ENCODE measurements at places on chromosomes 13 and 19. TPM values are rescaled to one million over a fixed set of nuclear protein-coding genes. Genes with fewer than 3 reads are reported as not detected.

DNA sequence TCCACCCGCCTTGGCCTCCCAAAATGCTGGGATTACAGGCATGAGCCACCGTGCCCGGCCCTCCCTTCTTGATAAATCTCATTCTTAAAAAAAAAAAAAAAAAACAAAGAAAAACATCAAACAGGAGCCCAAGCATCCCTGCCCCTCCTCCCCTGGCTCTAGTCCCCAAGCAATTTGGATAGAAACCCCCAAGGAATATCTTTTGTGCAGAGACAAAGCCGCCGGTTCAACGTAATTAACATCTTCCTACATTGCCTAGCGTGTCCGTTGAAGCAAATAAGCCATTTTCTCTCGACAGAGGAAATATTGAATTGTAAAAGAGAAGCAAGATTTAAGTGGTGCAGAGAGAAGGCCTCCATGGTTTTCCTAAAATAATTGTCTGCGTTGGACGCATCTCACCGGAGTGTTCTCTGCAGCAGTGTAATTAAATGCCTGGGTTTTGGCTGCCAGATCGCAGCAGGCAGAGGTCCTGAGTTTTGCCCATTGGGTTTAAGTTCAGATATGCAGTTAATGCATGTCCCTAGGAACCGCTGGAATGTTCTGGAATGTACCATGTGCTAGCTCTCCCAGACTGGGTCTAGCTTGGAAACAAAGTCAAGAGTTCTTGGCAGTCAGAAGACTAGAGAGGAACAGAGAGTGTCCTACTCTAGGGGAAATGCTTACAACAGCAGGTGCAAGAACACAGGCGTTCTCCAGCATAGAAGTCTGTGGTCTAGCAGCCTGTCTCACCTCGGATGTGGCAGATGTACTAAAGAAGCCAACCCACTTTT is 30.8 kb downstream of the PIN1 start:
- peaks cover 43% of the 10 kb centered on the region for H3K4me1 ChIP-seq
- peak overlapping the region; percentile 8 for H3K4me3 ChIP-seq
- peak overlapping the region; percentile 42 for H3K27ac ChIP-seq
- peak; percentile 35 for DNase-seq
- peaks cover 2% of the 10 kb centered on the region for H3K27me3 ChIP-seq

DNA sequence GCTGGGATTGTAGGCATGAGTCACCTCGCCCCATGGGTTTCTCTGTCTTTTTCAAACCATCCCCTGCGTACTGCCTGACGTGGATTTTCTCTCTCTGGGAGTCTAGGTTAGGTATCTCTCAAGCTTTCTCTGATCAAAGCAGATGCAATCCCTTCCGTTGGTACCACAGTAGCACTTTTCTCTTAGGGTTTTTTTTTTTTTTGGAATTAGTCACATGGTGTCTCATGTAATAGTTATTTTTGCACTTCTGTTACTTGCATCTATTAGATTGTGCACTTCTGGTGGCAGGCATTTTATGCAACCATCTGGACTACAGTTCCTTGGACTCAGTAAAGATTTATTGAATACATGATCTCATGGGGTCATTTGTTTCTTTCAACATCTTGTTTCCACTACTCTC is 72.1 kb downstream of the GPC6 start:
- H3K27me3 ChIP-seq, result no peaks in the 10 kb centered on the region
- no peak overlapping the region for H3K27ac ChIP-seq
- H3K4me3 ChIP-seq, result no peak overlapping the region
- no peaks in the 10 kb centered on the region for H3K4me1 ChIP-seq
- H3K36me3 ChIP-seq, result no peaks in the 10 kb centered on the region
- no peak for DNase-seq

DNA sequence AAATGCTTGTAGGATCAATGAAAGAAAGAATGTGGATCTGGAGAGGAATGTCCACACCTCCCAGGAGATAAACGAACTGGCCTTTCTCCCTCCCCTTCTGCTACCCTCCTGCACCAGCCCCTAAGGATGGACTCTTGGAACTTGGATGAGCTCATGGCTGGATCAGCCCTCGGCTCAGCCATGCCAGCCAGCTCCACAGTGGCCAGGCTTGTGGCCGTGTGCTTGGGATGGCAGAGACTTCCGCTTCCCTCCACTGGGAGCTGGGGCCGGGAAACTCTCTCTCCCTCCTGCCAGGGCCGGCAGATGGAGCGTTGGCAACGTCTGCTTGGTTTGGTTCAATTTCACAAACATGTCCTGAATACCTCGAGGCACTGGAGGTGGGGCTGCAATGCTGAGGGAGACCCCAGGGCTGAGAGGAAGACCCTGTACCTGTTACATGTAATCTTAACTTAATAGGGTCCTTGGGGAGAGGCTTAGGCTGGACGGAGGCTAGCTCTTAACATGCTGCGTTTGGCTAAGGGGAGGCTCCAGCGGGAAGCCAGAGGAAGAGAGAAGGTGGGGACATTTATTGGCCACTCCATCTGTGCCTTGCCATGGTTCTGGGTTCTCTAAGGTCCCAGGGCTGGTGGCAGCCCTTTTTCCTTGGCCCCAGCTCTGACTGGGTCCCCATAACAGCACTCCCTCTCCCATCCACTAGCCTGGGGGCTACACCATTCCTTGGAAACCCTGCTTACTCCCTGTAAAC is 152.5 kb downstream of the IER2 start:
- H3K4me1 ChIP-seq, result no peaks in the 10 kb centered on the region
- DNase-seq, result no peak
- H3K27ac ChIP-seq, result no peak overlapping the region
- no peaks in the 10 kb centered on the region for H3K36me3 ChIP-seq
- H3K4me3 ChIP-seq, result no peak overlapping the region

DNA sequence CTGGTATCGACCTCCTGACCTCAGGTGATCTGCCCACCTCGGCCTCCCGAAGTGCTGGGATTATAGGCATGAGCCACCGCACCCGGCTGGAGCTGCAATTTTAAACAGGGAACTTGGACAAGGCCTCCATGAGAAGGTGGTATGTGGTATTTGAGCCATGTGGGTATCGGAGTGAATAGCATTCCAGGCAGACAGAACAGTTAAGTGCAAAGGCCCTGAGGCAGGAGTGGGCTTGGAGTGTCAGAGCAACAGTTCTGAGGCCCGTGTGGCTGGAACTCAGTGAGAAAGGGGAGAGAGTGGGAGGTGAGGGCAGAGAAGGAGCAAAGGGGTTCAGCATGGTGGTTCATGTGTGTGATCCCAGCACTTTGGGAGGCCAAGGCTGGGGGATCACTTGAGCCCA is 2.9 kb downstream of the RCN3 start:
- peaks cover 27% of the 10 kb centered on the region for H3K4me1 ChIP-seq
- peak overlapping the region; percentile 23 for H3K4me3 ChIP-seq
- H3K36me3 ChIP-seq, result no peaks in the 10 kb centered on the region
- H3K27me3 ChIP-seq, result peaks cover 6% of the 10 kb centered on the region
- DNase-seq, result no peak
- no peak overlapping the region for H3K27ac ChIP-seq

DNA sequence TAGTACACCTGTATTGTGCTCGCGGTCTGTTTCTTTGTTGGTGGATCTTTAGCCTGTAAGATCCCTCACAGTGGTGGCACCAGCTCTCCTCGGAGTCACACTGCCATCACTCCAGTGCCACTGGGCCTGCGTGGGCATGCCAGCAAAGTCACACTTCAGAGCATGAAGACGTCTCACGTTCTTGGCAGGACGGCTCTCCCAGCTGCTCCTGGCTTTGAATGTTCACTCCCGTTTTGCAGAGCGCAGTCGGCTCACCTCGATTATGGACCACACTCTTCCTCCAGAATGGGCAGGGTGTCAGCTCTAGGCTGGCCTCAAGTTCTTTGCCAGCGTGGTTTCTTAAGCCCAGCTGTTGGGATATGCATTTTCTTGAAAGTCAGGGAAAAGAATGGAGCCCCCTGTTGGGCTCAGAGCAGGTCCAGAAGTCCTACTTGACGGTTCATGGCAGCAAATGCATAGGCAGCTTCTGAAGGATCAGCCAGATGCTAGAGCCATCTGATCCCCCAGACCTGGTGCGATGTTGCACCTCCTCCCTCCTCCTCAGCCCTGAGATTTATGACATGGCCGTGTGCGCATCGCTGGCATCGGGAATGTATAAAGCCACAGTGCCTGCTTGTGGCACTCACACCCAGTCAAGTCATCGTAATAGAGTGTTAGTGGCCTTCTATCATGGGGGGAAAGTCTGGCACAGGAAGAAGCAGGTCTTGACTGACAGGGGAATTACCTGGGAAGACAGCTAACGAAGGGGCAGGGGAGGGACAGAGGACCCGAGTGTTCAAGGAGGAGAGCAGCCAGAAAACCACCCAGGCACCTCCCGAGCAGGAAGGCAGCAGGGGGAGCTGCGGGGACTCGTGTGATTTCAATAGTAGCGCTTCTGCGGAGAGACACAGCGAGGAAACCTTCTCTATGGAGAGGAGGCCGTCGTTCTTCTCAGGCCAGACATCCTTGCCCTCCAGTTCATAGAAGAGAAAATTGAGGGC is 40.2 kb upstream of the NPAS1 start:
- no peaks in the 10 kb centered on the region for H3K36me3 ChIP-seq
- no peak for DNase-seq
- no peak overlapping the region for H3K27ac ChIP-seq
- no peaks in the 10 kb centered on the region for H3K27me3 ChIP-seq
- H3K4me1 ChIP-seq, result peaks cover 16% of the 10 kb centered on the region
- H3K4me3 ChIP-seq, result no peak overlapping the region

DNA sequence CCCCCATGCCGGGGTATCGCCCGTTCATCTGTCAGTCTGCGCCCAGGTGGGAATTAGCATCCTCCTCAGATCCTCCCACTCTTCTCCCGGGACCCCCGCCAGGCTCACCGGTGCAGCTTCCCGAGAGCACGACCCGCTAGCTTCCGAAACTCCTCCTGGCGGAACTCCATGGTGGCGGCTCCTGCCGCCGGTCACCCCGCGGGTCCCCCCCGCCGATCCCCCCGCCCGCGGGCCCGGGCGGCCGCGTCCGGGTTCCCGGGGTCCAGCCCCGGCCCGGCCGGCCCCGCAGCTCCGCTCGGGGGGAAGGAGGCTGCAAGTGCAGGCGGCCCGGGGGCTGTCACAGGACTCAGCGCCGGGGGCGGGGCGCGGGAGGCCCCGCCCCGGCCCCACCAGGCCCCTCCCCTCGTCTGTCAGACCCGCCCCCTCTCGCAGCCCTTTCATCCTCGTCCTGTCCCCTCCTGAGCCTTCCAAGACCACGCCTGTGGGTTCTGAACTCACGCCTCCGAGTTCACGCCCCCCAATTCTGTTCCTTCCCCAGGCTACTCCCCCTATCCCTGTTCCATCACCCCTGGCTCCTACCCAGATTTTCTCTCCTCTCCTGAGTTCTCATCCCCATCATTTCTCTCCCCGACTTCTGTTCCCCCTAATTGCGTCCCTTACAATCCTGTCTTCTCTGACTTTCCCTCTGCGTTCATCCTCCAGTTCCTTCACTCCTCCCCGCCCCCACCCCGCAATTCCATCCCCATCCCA is at the start of gene SLC17A7:
TSS of gene SLC17A7 (minus strand) at position 318 of the 750 bp plus-strand sequence. CDS start at position 170, 148 bp downstream.
- DNase-seq, result no peak
- H3K27me3 ChIP-seq, result peaks cover 58% of the 10 kb centered on the region
- H3K4me3 ChIP-seq, result peak within 1 kb of the TSS; percentile 78
- peaks cover 11% of the 10 kb centered on the region for H3K36me3 ChIP-seq

DNA sequence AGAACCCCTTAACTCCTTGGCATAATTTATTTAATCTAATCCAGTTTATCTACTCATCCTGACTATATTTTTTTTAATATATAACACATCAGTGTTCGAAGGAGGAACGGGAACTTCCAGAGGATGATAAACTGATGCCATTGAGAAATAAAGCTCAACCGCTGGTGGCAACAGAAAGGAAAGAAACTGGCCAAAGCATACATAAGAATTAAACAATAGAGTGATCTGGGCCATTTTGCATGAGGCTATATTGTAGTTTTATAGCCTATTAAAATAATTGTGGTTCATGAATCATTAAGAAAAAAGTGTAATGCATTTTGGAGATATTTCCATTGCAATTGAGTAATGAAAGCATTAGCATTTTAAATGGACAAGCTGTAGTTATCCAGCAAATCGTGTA is 94.2 kb downstream of the FRY start:
- H3K27ac ChIP-seq, result no peak overlapping the region
- DNase-seq, result no peak
- H3K27me3 ChIP-seq, result no peaks in the 10 kb centered on the region
- no peak overlapping the region for H3K4me3 ChIP-seq
- peaks cover 11% of the 10 kb centered on the region for H3K4me1 ChIP-seq

GRCh38 chr13:112248862-112249592 is 127.1 kb upstream of the SPACA7 start:
- H3K36me3 ChIP-seq, result no peaks in the 10 kb centered on the region
- no peak for DNase-seq
- H3K27me3 ChIP-seq, result no peaks in the 10 kb centered on the region
- H3K27ac ChIP-seq, result no peak overlapping the region
- H3K4me3 ChIP-seq, result no peak overlapping the region

DNA sequence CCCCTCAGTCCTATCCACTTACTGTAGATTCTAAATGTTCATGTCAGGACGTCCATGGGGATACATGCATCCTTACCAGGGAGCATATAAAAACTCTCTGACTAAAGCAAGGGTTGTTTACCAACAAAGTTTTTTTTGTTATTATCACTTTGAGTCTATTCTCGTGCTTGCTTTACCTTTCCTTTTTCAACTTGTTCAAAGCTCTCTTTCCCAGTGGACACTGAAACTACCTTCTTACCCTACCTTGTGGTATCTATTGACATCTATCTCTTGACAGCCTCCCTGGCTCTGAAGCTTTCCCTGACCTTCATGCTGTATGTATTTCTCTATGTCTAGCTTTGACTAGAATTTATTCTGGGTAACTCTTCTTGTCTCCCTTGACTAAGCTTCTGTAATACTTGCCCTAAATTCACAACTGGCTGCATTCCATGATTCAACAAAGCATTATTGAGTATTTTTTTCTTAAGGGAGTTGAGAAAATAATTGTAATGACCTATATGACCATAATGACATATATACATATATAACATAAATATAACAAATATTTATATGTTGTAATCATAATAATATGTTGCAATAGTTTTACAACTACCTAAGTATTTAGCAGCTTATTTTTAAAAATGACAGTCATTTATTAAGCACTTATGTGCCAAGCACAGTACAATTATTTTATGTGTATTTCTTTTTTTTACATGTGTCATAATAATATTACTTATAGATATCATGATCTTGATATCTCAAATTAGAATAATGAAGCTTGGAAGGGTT is 403.4 kb upstream of the SPRY2 start:
- DNase-seq, result no peak
- no peak overlapping the region for H3K27ac ChIP-seq
- no peaks in the 10 kb centered on the region for H3K36me3 ChIP-seq
- H3K4me1 ChIP-seq, result no peaks in the 10 kb centered on the region
- no peak overlapping the region for H3K4me3 ChIP-seq

The ZNF865 gene
- 13.5 TPM for total RNA-seq

The ICAM3 gene
- 115 TPM for total RNA-seq

The ZNF607 gene
- 3.0 TPM for total RNA-seq

Measured in activated T-helper 2 cell treated with anti-CD3 and anti-CD28 coated beads, Interferon-gamma antibody, Interleukin-2, Interleukin-4, amounts not matched to agents 10 μg/mL and 5 μg/mL and 100 μg/mL, durations not matched to agents 14 hours and 24 hours and 36 hours (primary cell).